ENCODE measurements at places on chromosomes 2 and 18. TPM values are rescaled to one million over a fixed set of nuclear protein-coding genes. Genes with fewer than 3 reads are reported as not detected.

DNA sequence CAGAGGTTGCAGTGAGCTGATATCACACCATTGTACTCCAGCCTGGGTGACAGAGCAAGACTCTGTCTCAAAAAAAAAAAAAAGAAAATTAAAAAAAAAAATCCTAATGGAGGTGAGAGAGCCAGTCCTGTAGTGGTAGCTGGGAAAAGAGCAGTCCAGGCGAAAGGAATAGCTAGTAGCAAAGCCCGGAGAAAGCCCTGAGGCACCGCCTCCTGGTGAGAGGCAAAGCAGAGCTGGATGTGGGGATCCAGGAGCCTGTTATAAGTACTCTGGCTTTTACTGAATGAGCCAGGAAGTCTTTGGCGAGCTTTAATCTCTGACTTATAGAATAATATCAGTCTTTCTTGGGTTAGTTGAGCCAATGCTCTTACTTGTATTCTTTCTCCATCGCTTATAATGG lies 6.6 kb upstream of the KLHL23 start:
- no peak for DNase-seq

The MATN3 gene
- 0.23 TPM for total RNA-seq

The ITPRIPL1 gene
- total RNA-seq: 0.68 TPM

DNA sequence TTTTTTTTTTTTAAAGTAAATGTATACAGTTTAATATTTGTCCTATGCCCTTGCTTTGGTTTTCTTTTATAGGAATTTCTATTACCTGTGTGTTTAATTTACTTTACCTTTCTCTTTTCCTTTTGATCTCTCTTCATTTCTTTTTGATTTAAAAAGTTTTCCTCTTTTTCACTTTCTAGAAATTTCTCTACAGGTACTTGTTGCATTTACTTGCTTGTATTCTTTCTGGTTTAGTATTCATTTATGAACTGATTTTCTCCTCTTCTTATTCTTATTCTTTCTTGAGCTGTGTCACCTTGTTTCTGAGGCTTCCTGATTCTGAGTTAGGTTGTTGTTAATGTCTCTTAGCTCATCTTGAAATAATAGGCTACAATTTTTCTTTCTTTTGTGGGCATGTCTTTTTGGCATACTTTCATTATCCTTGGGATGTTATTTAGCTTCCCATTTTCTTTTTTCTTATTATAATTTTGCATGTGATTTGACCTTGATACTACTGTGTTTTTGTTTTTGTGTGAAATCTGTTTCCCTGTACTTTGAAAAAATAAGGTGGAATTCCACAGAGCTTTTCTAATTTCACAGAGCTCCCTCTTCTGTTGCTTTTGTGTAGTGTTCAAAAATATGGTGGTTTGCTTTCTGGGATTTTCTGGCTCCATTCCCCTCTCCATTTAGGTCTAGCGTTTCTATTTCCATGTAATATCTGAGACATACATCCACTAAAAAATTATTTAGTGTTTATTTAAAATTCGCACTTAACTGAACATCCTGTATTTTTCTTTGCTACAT lies 25.5 kb upstream of the ALMS1 start:
- DNase-seq: no peak

DNA sequence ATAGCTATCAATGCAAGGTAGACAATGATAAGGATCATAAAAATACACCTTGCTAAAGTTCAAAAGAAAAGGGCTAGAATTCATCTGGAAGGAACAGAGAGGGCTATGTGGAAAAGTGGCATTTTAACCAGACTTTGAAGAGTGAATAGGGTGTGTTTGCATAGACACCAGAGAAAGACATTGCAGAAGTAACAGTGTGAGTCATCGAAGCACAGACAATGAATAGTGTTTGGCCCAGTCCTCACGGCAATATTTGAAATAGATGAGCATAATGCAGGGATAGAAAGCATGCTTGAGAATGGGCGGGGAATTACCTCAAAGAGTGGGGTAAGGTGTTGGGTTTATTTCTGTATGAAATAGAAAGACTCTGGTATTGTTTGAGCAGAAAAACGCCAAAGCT lies 24.2 kb downstream of the MYT1L start:
- no peak for DNase-seq

The MAP3K19 gene
- total RNA-seq: not detected

The FSIP2 gene
- total RNA-seq: 0.33 TPM

Measured in right cardiac atrium (tissue), 5 donors.